ENCODE measurements at places on chromosomes 2 and 18.

GRCh38 chr2:142484111-142484510 is 353.3 kb upstream of the LRP1B start:
- no peak for DNase-seq

DNA sequence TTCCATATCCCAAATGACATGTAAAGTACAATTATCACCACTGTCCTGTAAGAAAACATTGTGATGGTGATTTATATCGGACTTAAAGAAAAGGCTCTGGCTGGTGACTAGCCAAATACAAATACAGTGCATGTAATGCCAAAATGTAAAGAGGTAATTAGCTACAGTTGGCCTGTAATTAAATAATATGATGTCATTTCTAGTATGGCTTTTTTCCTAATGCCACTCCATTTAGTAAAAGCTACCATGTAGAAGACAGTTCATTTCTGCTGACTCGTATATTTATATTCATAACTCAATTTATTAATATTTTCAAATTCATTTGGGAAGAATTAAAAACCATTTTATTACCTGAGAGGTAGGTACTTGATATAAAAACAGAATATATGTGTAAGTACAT is 815.7 kb downstream of the ERBB4 start:
- no peak for DNase-seq

DNA sequence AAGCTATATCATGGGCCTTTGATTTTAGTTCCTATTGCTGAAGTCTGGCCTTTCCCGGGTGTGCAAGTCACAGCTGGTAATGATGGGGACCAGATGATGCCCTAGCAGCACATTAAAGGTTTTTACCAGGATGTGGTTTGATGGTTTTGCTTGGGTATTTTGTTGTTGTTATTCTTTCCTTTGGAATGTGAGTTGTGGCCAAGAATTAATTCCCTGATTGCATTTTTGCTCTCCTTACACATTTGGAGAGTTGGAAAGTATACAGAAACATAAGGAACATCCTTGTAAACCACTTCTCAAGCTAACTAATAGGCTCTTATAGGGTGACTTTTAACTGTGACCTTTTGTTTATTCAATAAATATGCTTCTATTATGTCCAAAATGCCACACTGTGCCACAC is 154.1 kb upstream of the MMADHC start:
- no peak for DNase-seq

GRCh38 chr2:111049792-111050640 is 70.7 kb upstream of the BCL2L11 start:
- DNase-seq: no peak

GRCh38 chr2:195414537-195415100 is 242.4 kb upstream of the SLC39A10 start:
- DNase-seq: no peak

DNA sequence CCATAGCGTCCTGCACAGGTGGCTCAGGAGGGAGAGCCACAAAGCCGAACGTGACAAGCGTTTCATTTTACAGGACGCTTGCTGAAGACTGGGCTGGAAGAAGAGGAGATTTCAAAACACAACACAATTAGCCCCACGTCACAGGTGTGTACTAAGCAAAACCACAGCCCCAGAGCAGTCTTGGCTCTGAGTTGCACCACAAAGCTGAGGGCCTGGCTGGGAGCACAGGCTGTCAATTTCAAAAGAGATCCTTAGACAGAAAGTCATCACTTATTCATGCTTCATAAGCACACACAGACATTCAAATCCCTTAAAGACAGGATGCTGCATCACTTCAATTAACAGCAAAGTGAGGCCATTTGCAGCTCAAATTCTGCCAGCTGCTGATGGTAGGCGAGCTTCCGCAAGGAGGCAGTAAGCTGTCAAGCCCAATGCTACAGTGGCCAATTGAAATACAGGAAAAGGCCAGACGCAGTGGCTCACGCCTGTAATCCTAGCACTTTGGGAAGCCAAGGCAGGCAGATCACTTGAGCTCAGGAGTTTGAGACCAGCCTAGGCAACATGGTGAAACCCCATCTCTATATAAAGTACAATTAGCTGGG is 79.6 kb downstream of the SKA1 start:
- no peak for DNase-seq

DNA sequence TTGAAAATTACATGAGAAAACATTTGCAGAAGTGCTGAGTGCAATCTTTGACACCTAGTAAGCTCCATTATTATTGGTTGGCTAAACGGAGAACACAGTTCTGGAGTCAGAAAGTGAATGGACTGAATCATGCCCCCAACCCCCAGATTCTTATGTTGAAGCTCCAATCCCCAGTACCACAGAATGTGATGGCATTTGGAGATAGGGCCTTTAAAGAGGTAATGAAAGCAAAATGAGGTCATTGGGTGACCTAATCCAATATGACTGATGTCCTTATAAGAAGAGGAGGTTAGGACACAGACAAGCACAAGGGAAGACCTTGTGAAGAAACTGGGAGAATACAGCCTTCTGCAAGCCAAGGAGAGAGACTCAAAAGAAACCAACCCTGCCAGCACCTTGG is 200.9 kb upstream of the EPAS1 start:
- DNase-seq: no peak

- no peak for DNase-seq
Observed at GRCh38 chr2:207617011-207617671, 8.1 kb downstream of the METTL21A start.

DNA sequence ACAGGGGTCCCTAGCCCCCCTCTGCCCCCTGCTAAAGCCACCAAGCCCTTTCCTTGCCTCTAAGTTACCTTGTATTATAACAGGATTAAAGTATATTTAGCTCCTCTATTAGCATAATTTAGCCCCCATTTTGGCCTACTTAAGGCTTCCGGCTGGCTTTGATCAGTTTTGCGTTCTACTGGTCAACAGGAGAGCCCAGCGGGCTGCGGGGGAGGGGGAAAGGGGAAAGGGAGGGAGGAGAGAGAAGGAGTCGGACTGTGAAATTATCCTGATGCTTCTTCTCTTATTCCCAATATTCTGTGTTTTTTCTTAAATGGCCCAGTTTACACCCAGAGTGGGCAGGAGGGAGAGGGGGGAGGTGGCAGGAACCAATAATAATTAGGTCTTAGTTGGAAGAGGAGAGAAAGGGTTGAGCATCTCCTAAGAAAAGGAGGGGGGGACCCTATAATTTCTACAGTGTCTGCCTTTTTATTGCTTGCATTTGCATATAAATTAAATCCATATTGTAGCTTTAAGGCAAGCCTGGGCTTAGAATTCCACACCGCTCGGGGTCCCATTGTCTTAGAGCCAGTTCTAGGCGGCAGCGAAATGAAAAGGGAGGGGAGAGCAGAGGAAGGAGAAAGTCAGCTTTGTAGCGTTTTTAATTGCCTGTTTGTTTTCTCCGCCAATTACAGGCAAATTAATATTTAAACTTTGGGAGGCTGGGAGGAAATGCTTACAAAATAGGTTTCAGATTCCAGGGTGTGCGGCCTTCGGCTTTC is 39.6 kb downstream of the EN1 start:
- no peak for DNase-seq

GRCh38 chr18:274313-274712 is 6.5 kb upstream of the THOC1 start:
- no peak for DNase-seq

DNA sequence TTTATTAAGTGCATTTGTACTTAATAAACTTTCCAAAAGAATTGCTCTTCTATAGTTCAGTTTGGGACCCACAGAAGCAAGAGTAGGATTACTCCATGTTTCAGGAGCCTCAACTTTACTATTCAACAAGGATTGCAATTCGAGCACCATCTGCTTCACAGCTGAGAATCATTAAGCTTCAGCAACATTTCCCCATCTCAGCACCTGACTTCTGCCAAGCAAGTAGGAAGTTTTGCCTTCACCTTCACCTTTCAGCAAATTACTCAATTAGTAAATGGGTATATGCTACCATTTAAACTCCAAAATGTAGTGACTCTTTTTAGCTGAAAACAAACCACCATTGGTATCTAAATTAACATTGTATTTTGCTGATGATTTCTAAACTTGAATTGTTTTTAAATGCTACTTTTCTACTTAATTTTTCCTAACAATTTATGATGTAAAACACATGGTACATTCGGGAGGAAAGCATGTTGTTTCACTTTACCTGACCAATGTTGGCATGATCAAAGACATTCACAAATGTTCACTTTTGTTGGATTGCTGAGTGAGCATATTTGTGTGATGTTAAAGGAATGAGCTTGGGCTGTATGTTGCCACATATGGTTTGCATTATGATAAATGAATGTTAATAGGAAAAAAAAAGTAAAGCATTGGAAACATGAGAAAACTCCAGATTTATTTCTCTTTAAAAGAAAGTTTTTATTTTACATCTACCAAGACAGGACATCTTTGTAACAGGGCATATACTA is 159.2 kb downstream of the GULP1 start:
- DNase-seq: no peak

- DNase-seq: no peak
Observed at GRCh38 chr2:18837240-18837639, 247.9 kb upstream of the NT5C1B start.

DNA sequence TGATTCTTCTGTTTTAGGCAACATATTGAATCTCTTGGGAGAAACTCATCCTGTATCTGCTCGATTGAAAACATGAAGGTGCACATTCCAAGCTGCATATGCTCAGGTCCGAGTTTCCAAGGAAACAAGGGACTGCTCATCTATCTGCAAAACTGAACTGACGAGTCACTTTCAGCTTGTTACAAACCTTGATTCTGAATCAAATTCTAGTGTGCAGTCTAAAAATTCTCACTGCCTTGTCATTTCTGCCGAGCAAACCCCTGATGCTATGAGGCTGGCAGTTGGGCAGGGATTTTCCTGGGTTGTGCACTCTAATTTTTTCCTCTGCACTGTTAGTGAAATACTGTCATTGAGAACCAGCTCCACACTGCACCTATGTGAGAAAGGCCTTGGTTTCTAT is 101.3 kb upstream of the ETAA1 start:
- no peak for DNase-seq

DNA sequence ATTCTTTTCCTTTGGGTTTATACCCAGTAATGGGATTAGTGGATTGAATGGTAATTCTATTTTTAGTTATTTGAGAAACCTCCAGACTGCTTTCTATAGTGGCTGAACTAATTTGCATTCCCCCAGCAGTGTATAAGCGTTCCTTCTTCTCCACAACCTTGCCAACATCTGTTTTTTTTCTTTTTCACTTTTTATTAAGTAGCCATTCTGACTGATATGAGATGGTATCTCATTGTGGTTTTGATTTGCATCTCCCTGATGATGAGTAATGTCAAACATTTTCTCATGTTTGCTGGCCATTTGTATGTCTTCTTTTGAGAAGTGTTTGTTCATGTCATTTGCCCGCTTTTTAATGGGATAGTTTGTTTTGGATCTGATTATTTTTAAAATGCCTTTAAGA is 64.1 kb upstream of the MEIS1 start:
- no peak for DNase-seq

DNA sequence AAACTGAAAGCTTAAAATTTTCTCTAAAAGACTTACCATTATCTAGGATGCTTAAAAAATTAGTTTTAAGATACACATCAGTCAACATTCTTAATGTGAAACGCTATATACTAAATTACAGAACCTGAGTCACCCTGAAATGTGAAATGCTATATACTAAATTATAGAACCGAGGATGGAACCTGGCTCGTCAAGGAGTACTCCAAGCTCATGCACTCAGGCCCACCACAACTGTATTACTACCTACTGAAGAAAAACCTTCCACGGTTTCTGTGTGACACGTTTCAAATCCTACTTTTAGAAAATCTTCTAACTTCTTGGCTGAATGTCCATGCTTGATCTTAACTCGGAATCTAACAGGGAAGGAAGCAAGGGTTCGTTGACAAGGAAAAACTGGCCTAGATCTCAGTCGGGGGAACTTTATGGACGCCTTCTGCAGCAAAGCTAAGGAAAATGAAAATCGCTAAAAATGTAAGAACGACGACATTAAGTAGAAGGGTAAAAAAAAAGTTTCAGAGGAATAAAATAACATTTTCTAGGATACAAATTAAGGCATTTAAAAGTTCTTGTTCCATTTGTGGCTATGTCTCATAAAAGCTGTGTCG is 1.4 kb downstream of the PRKD3 start:
- DNase-seq: no peak

DNA sequence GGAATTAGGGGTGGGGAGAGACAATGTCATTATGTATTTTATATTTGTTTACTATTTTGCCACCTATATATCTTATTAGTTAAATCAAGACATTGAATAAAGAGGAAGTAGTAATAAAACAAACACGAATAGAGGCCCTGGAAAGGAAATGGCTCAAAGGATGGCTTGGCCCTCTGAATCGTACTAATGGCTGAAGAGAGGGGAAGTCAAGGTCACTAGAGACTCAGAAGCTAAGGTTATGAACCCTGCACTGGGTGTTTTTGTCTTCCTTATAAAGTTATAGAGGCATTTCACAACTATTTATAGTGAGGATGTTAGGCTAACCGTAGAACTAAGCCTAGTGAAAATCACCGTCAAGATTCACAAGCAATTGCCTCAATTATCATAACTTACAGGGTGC is 685.9 kb downstream of the ARHGAP15 start:
- DNase-seq: no peak

DNA sequence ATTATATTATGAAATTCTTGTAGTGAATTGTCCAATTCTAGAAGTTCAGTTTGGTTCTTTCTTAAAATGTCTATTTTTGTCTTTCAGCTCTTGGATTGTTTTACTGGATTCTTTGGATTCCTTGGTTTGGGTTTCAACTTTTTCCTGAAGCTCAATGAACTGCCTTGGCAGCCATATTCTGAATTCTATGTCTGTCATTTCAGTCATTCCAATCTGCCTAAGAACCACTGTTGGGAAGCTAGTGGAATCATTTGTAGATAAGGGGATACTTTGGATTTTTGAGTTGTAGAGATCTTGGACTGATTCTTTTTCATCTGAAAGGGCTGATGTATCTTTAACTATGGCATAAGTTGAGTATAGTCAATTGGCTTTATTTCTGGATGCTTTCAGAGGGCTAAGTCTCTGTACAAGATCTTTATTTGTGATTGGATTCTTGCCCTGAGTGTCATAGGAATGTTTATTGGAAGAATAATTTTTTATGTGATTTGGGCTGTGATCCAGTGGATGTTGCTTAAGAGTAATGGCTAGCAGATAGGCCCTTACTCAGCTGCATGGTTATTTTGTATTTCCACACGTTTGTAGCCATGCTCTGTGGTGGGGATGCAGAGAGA is 42.3 kb downstream of the SERPINB7 start:
- no peak for DNase-seq

DNA sequence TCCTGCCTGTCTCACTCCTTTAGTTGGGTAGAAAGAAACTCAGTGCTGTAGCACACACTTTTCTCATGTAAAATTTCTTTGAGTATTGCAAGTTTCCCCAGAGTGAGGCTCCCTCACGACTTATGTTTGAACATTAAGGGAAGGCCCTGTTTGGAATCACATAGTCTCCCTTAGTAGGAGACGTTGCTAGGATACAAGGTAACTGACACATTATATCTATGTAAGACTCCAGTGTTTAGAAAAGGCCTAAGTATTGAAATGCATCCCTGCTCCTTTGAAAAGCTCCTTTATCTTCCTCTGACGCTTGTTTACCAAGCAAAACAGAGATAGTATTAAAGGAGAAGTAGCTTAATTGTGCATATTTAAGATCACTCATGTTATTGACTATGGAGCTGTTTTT is 248.2 kb downstream of the PHLPP1 start:
- DNase-seq: no peak

All from activated T-helper 1 cell treated with Interleukin-2 at 50 U/mL for 16 hours (primary cell).